ENCODE measurements at places on chromosomes 6 and 20. TPM values are rescaled to one million over a fixed set of nuclear protein-coding genes. Genes with fewer than 3 reads are reported as not detected.

Gene SAMD3
- total RNA-seq = 11.8 TPM

Gene TRIM31
- total RNA-seq = not detected

Gene LTB
- not detected for total RNA-seq

Gene FAM217A
- not detected for total RNA-seq

Gene HTR1B
- not detected for total RNA-seq

Gene LAMA5
- 18.0 TPM for total RNA-seq

Gene EPB41L2
- 63.8 TPM for total RNA-seq
